NCI-H2171 (cell line): ENCODE measurements at places on chromosomes 2 and 18.

- no peak for DNase-seq
Observed at GRCh38 chr2:234725528-234726264, 226.1 kb upstream of the SH3BP4 start.

DNA sequence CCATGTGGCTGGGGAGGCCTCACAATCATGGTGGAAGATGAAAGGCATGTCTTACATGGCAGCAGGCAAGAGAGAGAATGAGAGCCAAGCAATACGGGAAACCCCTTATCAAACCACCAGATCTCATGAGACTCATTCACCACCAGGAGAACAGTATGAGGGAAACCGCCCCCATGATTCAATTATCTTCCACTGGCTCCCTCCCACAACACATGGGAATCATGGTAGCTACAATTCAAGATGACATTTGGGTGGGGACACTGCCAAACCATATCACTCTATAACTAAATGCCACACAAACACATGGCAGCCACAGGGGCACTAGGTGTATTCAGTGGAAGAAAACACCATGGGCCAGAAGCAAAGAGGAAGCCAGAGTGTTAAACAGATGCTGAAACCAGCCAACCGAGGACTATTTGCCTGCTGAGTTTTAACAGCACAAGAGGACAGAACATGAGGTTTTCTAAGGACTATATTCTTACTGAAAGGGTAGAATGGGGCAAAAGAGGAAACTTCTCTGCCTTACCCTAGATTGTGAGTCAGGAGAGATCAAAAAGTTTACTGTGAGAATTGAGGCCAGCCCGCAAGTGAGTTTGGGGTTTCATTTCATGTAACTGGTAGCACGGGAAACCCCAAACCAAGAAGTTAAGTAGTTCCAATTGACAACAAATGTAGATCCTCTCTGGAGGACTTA is 49.2 kb downstream of the SIGLEC15 start:
- DNase-seq = no peak

GRCh38 chr2:162300266-162300665 is 18.2 kb downstream of the IFIH1 start:
- DNase-seq = no peak

DNA sequence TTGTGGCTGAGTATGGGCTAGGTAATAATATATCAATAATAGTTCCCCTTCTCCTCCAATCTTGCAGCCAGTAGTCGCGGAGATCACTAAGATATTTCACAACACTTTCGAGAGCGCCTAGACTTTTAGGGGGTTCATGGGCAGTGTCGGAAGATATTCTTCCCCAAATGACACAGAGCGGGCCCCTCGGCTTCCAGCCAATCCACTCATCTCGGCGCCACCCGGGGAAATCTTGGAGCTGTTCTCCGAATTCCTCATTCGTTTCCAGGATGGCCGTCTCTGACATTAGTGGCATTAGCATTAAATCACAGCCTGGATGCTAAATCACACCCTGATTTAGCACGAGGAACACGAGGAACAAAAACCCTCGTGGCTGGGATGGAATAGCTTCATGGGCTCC is 437.7 kb downstream of the ZNF516 start:
- DNase-seq = no peak

DNA sequence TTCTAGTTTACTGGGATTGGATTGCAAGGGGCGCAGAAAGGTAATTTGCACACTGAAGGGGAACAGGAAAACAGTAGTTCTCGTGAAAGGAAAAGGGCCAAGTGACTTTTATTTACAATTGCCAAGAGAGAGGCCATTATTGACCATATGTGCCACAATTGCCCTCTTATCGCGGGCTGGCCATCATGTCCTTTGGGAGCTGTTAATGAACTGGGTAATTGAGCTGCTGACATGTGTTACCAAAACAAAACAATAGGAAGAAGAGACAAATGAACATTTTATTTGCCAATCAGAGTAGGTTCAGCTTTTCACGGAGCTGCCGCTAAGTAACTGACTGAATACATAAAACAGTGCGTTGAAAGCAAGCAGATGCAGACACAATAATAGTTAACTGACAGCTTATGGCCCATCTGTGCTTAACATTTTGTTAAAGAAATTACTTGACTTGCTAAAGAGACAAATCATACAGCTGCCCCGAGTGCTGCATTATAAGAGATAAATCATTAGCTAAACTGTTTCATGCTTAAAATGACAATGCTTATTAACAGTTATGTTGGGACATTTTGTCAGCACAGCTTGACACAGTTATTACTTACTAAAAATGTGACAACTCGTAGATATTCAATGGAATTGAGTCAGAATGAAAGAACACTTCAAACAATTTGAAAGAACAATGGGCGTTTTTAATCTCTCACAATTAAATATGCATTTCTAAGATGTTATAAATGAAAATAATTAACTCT is 57.5 kb downstream of the PAX3 start:
- peak; percentile 55 for DNase-seq

GRCh38 chr18:35511428-35511827 is 13.7 kb upstream of the INO80C start:
- no peak for DNase-seq
